ENCODE measurements at places on chromosomes 1 and 21.

DNA sequence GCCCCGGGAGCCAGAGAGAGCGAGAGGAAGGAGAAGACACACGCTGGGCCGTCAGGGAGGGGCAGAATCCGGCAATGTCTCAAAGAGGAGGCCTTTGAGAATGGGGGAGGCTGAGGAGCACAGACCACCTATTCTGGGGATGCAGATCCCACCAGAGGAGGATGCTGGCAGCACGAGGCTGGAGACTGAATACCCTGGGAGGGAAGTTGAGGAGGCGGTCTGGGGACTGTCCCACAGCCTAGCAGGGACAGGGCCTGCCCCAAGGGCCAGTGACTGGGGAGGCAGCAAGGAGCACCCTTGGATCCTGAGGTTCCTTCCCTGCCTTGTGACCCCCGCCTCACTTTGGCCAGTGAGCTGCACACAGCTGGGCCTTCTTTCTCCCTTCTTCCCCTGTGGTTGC, 49.2 kb downstream of the SLC37A1 start:
- DNase-seq = no peak

- no peak for DNase-seq
These were observed 114.4 kb downstream of the DMRTA2 start for GRCh38 chr1:50308878-50309277.

GRCh38 chr1:236257216-236257615, 24.5 kb downstream of the ERO1B start:
- no peak for DNase-seq

GRCh38 chr1:47403321-47403910, 12.7 kb upstream of the FOXE3 start:
- no peak for DNase-seq

DNA sequence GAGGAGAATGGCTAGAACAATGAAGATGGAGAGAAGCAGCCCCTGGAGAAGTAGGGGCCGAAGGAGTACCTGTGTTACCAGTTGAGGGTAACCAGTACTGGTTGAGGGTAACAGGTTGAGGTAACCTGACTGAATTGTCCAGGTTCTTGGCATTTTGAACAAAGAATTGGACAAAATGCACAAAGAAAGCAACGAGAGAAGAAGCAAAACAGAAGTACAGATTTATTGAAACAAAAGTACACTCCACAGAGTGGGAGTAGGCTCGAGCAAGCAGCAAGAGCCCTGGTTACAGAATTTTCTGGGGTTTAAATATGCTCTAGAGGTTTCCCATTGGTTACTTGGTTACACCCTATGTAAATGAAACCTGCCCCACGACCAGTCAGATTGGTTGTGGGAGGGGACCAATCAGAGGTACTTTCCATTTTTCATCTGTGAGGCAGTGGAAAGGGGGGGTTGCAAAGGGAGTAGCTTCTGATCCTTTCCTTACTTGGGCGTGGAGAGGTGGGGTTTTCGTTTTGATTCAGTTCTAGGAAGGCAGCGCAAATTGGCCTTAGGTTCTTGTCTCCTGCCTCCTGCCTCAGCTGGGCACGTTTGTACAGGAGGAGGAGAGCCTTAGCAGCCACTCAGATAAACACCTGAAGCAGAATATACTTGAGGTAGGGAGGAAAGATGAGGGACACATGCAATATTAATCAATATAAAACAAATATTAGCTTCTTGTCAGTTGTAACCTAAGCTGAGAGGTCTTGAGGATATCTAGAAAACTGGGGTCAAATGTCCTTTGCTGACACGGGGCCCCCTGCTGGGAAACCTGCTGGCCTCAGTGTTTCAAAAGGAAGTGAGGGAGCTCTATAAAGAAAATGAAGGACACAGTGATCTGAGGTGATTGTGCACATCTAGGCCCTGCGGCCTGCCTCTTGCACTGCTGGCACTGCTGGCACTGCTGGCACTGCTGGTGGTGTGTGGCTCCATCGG, 14.3 kb upstream of the LSM10 start:
- DNase-seq = no peak

GRCh38 chr1:212455401-212455800, 22.7 kb downstream of the NENF start:
- no peak for DNase-seq

DNA sequence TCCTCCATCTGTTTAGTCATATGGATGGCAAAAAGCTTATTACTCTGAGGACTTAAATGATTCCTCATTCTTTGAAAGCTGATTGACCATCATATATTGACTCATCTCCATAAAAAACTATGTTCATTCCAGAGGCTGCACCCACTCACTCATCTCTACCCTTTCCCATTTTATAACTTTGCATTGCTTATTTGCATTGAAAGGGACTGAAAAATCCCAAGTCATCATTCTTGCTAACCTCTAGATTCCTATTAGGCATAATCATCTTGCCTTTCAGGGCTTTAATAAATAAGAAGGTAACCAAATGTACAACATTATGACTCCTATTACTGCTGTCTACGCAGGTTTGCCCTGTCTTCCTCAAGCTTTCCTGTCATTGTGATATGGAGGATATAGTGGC, 1180.3 kb upstream of the B3GALT2 start:
- no peak for DNase-seq

- no peak for DNase-seq
These were observed 38.3 kb downstream of the WDR3 start for GRCh38 chr1:117967881-117968280.

GRCh38 chr1:239067058-239067457, 319.3 kb upstream of the CHRM3 start:
- DNase-seq = no peak

- no peak for DNase-seq
These were observed 150.3 kb downstream of the HMGB4 start for GRCh38 chr1:34013958-34014737.

DNA sequence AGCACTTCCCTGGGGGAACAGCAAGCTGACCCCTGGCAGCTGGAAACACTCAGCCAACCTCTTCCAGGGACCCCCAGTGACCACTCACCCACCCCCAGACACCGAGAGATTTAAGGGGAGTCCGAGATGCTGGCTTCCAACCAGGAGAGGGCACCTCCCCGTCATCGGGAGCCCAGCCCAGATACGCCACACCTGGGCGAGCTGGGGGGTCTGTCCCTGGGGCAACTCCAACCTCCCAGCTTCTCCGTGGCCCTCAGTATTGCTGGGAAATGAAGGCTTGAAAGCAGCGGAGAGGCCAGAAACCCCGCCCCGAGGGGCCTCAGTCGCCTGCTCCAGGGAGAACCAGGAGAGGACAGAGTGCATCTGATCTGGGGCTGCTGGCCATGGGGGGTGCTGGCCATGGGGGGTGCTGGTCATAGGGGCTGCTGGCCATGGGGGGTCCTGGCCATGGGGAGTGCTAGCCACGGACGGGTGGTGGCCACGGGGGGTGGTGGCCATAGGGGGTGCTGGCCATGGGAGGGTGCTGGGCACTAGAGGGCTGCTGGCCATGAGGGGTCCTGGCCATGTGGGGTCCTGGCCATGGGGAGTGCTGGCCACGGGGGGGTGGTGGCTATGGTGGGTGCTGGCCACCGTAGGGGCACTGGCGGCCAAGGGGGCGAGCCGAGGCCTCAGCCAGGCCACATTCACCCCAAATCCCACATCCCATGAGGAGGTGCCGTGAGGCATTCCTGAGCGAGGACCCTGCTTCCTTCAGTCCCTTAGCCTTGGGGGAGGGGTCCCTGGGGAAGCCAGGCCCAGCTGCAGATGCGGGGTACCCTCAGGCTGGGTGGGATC, 61.5 kb upstream of the TTC34 start:
- no peak for DNase-seq

All from cerebellar nuclear complex (tissue), 1 donor.